ENCODE measurements at places on chromosomes 12 and 14.

GRCh38 chr12:91072931-91073330 is 15.1 kb upstream of the KERA start:
- no peak for DNase-seq

GRCh38 chr12:114450515-114451300 is 44.8 kb upstream of the TBX5 start:
- DNase-seq: no peak

GRCh38 chr14:75333606-75334548 is 55.2 kb downstream of the FOS start:
- no peak for DNase-seq

- DNase-seq: no peak
Observed at GRCh38 chr12:104132351-104132956, 5.6 kb downstream of the NFYB start.

GRCh38 chr14:93085911-93086310 is 29.8 kb downstream of the ITPK1 start:
- DNase-seq: no peak

GRCh38 chr14:36022765-36023410 is 153.6 kb downstream of the PTCSC3 start:
- no peak for DNase-seq

All from fibroblast of the conjunctiva (primary cell).